Natural killer cell (primary cell): ENCODE measurements at places on chromosomes 5 and 9. TPM values are rescaled to one million over a fixed set of nuclear protein-coding genes. Genes with fewer than 3 reads are reported as not detected.

GRCh38 chr9:14349447-14350348 lies 35.8 kb upstream of the NFIB start:
- no peak overlapping the region for H3K4me3 ChIP-seq
- H3K36me3 ChIP-seq: no peaks in the 10 kb centered on the region
- no peaks in the 10 kb centered on the region for H3K4me1 ChIP-seq
- no peak for DNase-seq
- peaks cover 18% of the 10 kb centered on the region for H3K27me3 ChIP-seq

GRCh38 chr5:73118391-73118973 lies 1.9 kb upstream of the TMEM171 start:
- no peak for DNase-seq
- H3K27ac ChIP-seq: no peak overlapping the region
- peaks cover 16% of the 10 kb centered on the region for H3K27me3 ChIP-seq
- H3K36me3 ChIP-seq: no peaks in the 10 kb centered on the region
- H3K4me1 ChIP-seq: peaks cover 16% of the 10 kb centered on the region

DNA sequence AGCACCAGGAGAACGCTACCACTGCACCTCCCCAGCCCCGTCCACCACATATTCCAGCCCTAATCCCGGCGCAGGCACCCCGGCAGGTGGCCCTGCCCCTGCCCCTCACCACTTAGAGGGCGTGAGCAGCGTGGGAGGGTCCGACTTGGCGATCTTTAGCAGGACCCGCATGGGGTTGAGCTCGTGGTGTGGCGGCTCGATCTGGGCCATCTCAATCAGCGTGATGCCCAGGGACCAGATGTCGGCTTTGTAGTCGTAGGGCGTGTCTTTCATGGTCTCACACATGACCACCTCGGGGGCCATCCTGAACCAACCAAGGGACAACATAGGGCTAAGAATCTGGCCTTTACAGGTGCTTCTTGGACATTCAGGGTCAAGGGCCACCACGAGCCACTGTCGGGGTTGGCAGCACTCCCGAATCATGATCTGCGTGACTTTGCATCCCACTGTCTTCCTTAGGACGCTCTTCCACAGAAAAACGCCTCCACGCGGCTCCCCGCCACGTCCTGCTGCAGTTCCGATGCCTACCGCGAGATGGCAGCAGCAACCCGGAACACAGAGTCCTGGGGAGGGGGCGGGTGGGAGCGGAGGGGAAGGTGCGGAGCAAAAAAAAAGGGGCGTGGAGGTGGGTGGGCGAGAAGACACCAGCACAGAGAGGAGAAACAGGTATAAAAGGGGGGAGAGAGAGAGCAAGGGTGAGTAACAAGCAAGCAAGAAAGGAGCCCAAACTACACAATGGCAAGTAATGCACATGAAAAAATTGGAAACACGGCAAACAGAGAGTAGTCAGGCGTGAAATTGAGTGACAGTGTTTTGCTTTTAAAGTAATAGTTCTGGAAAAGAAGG lies 81.3 kb downstream of the STK10 start:
- no peak overlapping the region for H3K4me3 ChIP-seq
- H3K27ac ChIP-seq: peak overlapping the region; percentile 34
- no peaks in the 10 kb centered on the region for H3K27me3 ChIP-seq
- peaks cover 67% of the 10 kb centered on the region for H3K36me3 ChIP-seq
- DNase-seq: peak; percentile 82
- H3K4me1 ChIP-seq: peaks cover 54% of the 10 kb centered on the region

GRCh38 chr9:2425676-2426075 lies 195.9 kb upstream of the VLDLR start:
- H3K27ac ChIP-seq: no peak overlapping the region
- no peak for DNase-seq
- H3K36me3 ChIP-seq: no peaks in the 10 kb centered on the region

Gene NR5A1
- not detected for total RNA-seq

Gene IFNA21
- total RNA-seq: not detected

Gene DDX46
- total RNA-seq: 74.8 TPM

Gene TXNDC8
- total RNA-seq: not detected

Gene TRPM3
- total RNA-seq: not detected

- H3K4me1 ChIP-seq: peaks cover 42% of the 10 kb centered on the region
- peak; percentile 44 for DNase-seq
- no peaks in the 10 kb centered on the region for H3K27me3 ChIP-seq
Observed at GRCh38 chr5:112921026-112921832, 798 bp downstream of the REEP5 start.

Gene BRINP1
- total RNA-seq: not detected

DNA sequence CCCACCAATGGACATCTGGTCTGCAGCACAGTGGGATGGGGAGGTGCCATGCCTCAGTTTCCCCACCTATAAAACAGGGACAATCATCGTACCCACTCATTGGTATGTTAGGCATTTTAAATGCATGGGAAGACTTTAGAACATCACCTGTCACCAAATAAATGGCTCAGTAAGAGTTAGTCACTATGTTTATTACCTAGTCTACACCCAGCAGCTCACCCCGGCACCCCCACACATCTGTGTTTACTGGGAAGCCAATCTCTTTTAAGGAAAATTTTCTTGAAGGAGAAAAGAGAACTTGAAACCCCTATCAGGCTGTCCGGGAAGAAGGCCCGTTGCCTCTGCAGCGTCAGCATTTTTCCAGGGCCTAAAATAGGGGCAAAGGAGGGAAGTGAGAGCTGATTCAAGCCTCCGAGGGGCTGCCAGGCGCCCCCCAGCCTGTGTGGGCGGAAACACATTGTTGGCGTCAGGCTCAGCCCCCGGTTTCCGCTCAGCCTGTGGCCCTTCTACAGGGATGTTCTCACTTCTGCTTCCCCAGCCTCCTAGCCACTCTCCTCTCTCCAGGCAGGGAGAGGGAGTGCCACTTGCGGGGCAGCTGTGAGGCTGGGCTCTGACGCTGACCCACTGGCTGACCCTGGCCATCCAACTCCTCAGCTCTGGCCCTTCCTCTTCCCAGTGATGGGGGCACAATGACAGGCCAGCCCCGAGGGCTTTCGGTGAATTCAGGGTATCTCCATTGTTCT lies 4.6 kb downstream of the CSF1R start:
- H3K27me3 ChIP-seq: peaks cover 8% of the 10 kb centered on the region
- DNase-seq: no peak
- no peak overlapping the region for H3K4me3 ChIP-seq
- no peaks in the 10 kb centered on the region for H3K36me3 ChIP-seq
- H3K4me1 ChIP-seq: peaks cover 13% of the 10 kb centered on the region

DNA sequence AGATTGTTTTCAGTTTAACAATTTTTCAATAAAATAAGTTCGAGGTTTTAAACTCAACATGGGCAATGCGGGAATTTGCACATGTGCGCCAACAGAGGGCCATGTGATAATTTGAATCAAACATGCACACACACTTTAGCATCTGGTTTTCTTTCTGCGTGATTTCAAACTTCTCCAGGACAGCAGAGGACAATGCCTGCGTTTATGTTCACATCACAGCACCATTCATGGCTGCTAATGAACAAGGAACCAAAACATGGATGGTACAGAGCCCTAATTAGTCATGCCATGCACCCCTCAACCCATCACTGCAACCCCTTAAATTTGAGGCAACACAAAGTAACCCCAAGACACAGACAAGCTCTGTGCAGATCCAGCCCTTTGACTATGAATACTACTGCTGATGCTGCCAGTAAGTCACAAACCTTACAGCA lies 2.8 kb downstream of the SHC3 start:
- H3K36me3 ChIP-seq: no peaks in the 10 kb centered on the region
- no peak for DNase-seq
- H3K27ac ChIP-seq: no peak overlapping the region

GRCh38 chr5:14351845-14352712 lies 208.9 kb downstream of the TRIO start:
- no peaks in the 10 kb centered on the region for H3K27me3 ChIP-seq
- no peaks in the 10 kb centered on the region for H3K36me3 ChIP-seq
- H3K4me3 ChIP-seq: no peak overlapping the region
- DNase-seq: peak; percentile 82
- H3K27ac ChIP-seq: no peak overlapping the region

- H3K4me1 ChIP-seq: no peaks in the 10 kb centered on the region
- H3K4me3 ChIP-seq: no peak overlapping the region
- H3K27me3 ChIP-seq: no peaks in the 10 kb centered on the region
- H3K27ac ChIP-seq: no peak overlapping the region
- no peaks in the 10 kb centered on the region for H3K36me3 ChIP-seq
Observed at GRCh38 chr5:96868603-96869371, 7.5 kb upstream of the ERAP2 start.

DNA sequence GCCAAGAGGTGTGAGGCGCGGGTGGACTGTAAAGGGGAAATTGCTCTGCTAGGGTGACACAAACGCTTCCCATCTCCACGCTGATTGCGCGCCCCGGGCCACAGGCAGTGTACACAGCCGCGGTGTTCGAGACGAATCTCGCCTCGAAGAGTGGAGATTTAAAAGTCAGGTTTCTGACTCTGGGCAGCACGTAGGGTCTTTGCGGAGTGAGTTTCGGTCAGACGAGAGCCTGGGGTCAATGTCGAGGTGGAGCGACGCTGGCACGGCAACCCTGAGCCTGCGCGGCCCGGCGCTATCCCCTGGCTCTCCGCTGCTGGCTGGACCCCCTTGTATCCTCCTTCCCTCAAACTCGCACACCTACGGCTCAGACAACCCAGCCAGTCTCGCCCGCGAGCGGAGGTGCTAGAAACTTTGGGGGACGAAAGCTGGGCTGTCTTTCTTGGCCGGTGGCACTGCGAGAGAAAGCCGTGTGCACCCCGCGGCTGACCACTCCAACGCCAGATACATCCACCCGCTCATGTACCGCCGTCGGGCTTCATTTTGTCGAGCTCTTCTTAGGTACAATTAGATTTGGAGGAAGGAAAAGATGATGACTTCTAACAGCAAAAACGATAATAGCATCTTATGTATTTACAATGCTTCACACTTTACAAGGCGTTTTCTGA lies 5.4 kb upstream of the FOXB2 start:
- no peak overlapping the region for H3K27ac ChIP-seq
- H3K27me3 ChIP-seq: peaks cover 54% of the 10 kb centered on the region
- H3K4me1 ChIP-seq: peaks cover 7% of the 10 kb centered on the region
- H3K36me3 ChIP-seq: no peaks in the 10 kb centered on the region
- H3K4me3 ChIP-seq: no peak overlapping the region

Gene PRR16
- total RNA-seq: not detected
